ENCODE measurements at places on chromosomes 16 and 17.

DNA sequence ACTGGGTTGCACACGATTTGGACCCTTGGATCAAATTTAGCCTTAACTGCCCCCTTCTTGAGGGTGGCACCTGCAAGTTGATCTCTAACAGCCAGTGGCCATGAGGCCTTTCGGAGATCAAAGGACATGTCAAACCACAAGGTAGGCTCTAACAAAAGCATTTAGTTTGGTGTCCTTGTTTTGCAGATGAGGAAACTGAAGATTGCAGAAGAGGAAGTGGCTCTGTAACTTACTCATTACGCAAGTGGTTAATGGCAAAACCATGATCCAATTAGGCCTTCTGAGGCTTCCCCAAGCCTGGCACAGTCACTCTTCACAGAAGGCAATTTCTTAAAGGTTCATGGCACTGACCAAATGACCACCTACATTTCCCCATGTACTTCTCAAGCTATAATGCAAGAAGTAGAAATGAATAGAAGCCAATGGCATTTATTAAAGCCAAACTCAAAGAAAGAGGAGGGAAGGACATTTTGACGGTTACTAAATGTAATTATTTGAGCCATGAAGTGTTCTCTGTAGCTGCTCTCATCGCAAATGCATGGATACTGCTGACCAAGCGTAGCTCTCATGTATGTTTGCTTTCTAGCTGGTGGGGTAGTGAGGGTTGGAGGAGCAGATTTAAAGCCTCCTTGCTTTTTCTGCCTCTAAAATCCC is 32.8 kb upstream of the ABCC12 start:
- DNase-seq, result peak; percentile 15

- peak; percentile 31 for DNase-seq
These were observed 78.0 kb downstream of the MAP2K6 start for GRCh38 chr17:69492410-69493071.

DNA sequence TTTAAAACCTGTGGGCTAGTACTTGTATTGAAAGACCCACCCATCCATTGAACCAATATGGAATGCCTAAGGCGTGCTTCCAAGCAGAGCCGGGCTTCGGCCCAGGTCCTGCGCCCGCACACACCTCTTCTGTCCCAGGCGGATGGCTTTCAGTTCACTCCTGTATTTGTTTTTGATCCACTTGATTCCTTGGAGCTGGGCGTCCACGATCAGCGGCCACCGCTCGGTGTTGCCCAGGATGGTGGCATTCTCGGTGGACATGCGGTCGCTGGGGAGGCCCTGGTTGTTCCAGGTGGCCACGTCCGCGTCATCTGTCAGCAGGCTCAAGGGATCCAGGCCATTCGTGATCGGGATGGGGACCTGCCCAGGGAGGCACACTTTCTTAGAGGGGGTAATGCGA is 75.9 kb downstream of the PGS1 start:
- DNase-seq, result no peak

DNA sequence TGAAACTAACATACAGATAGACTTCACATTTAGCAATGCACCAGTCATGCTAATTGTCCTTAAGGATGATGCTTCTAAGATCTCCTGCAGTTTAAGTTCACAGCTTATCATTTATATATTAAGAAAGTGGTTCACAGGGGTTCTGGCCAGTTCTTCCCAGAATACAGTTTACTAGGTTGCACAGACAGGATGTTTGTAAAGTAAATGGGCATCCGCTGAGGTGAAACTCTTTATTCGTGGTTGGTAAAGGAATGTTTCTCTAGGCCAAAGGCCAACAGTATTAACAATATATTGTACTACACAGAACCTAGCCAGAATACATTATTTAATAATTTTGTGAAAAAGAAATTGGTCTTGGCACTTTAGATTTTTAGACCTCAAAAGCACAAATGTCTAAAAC is 1427.3 kb downstream of the CDH8 start:
- no peak for DNase-seq

- DNase-seq, result peak; percentile 65
These were observed 581 bp downstream of the PRKCA start for GRCh38 chr17:66302761-66303626.

DNA sequence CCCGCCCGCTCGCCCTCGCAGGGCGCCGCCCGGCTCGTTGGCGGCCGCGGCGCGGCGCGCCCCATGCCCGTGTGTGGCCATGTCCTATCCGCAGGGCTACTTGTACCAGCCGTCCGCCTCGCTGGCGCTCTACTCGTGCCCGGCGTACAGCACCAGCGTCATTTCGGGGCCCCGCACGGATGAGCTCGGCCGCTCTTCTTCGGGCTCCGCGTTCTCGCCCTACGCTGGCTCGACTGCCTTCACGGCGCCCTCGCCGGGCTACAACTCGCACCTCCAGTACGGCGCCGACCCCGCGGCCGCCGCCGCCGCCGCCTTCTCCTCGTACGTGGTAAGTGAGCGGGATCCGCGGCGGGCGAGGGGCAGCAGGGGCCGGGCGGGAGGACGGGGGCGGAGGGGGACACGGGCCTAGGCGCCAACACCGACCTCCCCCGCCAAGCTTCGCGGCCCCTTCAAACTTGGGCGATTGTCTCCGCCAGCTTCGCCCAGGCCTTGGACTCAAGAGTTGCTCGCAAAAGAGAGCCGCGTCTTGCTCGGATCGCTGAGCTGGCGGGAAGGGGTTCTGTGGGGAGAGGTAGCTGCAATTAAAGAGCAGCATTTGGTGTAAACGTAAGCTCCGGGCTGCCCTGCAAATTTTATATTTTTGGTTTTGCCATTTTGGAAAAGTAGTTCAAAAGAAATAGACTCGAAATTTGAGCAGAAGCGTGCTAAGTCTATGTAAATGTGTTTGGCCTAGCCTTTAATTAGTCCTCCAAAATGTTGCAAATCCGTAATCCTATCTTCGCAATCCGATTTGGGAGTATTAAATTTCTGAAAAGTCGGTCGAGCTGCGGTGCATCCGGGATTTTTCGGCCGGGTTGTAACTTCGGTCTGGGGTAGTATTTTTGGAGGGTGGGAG is 702 bp downstream of the IRX5 start:
- peak; percentile 45 for DNase-seq

GRCh38 chr16:138049-138417 is 440 bp downstream of the NPRL3 start:
- peak; percentile 15 for DNase-seq

GRCh38 chr17:83014940-83015910 is 64.2 kb upstream of the METRNL start:
- DNase-seq, result no peak

DNA sequence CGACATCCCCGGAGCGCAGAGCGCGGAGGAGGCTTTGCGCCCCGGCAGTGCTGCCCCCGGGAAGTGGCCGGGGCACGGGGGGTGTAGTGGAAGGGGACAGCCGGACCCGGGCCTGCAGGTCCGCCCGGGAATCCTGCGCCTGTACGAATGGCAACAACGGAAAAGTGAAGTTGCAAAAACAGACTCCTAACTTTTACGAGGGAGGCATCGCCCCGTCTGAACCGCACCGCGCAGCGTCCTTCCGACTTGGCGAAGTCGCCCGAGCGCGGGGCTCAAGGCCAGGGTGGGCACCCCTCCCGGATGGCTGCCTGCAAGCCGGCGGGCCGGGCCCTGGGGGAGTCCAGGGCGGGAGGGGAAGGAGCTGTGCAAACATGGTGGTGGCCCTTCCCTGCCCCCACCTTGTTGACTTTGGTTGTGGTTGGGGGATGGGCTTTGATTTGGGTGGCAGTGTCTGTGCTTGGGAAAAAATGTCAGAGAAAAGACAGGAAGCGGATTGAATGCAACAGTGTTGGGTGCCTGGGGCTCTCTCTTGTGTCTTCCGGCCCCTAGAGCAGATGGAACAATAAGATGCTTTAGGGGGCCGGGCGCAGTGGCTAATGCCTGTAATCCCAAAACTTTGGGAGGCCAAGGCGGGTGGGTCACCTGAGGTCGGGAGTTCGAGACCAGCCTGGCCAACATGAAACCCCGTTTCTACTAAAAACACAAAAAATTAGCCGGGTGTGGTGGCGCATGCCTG is 675 bp downstream of the RNF213 start:
- peak; percentile 75 for DNase-seq

- DNase-seq, result no peak
These were observed 5.7 kb upstream of the SNAI3 start for GRCh38 chr16:88691924-88692560.

DNA sequence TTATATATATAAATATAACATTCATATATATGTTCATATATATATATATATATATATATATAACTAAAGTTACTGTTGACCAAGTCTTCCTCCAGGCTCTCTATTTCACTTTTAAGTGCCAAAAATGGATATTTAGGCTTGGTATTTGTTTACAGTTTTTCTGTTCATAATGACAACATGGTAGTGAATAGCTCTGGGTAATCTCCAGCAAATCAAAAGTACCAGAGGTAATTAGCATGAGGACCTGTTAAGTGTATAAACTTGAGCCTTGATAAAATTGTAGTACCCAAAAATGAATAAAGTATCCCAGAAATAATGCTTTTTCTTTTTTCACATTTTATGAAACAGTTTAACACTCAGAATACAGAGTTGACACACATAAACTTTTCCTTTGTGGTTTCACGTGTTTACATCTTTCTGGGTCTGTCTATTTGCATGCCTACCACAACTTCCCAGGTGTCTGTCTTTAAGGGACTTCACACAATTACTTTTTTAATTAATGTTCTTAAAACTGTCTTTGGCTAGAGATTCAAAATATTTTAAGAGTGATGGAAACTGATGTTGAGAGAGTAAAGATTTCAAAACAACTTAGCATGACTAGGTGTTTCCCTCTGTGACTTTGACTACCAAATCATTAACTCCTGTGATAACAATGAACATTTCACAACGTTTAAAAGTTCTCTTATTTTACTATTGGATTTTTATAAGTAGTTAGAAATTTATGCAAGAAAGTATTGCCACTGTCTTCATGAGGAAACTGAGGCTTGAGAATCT is 47.9 kb downstream of the RABEP1 start:
- DNase-seq, result peak; percentile 14

DNA sequence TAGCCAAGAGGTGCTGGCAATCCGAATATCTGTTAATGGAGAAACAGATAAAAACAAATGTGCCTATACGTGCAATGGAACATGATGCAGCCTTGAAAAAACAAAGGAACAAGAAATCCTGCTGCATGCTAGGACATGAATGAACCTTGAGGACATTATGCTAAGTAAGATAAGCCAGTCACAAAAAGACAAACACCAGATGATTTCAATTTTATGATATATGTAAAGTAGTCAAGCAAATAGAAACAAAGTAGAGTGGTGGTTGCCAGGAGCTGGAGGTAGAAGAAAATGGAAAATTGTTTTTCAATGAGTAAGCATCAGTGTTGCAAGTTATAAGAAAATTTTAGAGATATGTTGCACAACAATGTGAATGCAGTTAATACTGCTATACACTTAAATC is 409.7 kb upstream of the CDH8 start:
- no peak for DNase-seq

DNA sequence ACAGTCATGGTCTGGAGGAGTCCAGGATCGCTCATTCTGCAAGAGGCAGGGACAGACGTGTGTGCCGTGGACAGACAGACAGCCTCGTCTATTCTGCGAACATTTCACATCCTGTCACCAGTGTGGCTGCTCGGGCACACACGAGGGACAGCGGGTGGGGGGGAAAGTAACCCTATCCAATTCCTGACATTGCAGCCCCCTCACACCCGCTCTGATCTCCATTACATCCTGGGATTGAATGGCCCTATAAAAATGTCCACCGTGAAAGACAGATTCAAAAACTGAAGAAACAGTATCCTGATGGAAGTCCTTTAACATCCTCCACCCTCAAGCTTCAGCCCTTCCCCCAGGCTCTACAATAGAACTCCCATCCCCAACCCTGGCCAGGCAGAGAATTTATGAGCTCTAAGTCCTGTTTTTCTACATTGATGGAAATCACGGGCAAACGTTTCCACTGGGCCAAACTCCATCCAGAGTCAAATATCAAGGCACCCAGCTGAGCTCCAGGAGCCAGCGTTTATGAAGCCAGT is 39.4 kb downstream of the HS3ST3A1 start:
- DNase-seq, result peak; percentile 95

- DNase-seq, result no peak
These were observed 160.4 kb downstream of the WWOX start for GRCh38 chr16:78259873-78260272.

DNA sequence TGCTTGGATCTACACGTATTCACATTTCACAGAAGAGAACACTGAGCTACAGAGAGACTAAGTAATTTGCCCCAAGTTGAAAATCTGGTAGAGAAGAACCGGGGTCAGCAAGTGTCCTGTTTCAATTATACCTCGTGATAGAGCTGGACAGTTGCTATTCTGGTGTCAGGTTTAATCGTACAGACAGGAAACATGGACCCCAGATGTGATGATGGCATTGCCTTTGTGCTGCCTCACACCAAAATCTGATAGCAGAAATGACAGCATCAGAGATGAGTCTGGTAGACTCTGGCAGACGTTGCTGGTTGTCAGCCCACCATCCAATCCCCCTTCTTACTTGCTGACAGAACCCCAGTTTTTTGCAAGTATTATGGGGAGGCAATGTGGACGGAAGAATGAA is 112.1 kb upstream of the FOXF1 start:
- DNase-seq, result no peak

- DNase-seq, result no peak
These were observed 50.1 kb upstream of the DDX52 start for GRCh38 chr17:37693328-37693727.

DNA sequence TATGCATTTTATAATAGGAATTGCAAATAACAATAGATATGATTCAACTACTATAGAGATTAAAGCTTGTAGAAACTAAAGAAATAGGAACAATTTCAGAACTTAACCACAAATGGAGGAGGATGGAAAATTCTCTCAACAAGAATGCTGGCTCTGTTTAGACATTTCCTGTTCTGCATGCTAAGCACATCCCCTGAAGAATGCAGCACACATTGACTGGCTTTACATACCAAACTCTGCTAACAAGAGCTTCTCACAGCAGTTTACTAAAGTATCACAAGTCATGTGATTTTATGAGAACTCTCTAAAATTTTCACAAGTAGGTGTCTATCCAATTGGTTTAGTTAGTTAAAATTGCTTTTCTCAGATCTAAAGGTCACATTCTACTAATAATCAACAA is 85.2 kb downstream of the SPAG9 start:
- peak; percentile 89 for DNase-seq
